Immature natural killer cell (primary cell): ENCODE measurements at places on chromosomes 11 and 22. TPM values are rescaled to one million over a fixed set of nuclear protein-coding genes. Genes with fewer than 3 reads are reported as not detected.
A peak's percentile ranks its signal among the peaks of the same experiment; 100 is the strongest.

DNA sequence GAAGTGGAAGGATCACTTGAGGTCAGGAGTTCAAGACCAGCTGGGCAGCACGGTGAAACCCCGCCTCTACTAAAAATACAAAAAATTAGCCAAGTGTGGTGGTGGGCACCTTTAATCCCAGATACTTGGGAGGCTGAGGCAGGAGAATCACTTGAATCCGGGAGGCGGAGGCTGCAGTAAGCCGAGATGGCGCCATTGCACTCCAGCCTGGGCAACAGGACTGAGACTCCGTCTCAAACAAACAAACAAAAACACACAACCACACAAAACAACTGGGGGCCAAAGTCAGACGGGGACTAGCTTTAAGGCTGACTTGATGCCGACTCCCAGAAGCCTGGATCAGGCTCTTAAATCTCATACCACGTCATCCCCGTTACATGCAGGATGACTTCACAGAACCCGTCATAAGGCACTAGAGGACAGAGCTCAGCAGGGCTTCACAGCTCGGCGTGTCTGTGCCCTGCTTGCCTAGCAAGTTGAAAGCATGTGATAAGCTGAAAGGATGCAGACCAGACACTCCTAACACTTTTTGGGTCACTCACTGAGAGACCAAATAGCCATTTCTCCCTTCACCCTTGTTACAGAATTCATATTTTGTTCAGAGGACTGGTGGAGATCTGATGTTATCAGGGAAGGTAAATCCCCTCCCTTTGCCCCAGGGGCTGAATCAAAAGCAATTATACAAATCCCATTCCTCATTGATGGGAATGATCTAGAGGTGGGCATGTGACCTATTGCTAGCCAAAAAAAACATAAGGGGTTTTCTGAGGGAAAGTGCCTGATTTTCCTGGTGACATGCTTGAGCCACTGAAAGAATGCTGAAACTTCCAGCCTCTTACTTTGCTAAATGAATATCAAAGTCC lies 65.4 kb downstream of the GAB2 start:
- no peak for DNase-seq

- peak; percentile 12 for DNase-seq
These were observed 47.0 kb downstream of the PACSIN2 start for GRCh38 chr22:42967933-42968332.

DNA sequence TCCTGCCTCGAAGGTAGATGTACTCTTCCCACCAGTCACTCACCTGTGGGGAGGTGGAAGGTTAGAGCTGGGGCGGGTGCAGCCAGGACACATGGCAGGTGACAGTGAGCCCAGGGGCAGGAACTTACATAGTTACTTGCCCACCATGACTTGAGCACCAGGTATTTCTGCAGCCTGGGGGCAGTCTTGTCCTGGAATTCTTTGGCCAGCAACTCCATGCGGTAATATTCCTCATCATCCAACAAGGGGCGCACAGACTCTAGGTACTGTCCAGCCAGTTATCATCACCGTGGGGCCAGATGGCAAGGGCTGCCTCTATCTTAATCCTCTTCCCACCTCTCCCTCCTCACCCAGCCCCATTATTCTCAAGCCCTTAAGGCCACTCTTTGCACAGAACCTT lies 2.2 kb downstream of the CPT1B start:
- DNase-seq: no peak

DNA sequence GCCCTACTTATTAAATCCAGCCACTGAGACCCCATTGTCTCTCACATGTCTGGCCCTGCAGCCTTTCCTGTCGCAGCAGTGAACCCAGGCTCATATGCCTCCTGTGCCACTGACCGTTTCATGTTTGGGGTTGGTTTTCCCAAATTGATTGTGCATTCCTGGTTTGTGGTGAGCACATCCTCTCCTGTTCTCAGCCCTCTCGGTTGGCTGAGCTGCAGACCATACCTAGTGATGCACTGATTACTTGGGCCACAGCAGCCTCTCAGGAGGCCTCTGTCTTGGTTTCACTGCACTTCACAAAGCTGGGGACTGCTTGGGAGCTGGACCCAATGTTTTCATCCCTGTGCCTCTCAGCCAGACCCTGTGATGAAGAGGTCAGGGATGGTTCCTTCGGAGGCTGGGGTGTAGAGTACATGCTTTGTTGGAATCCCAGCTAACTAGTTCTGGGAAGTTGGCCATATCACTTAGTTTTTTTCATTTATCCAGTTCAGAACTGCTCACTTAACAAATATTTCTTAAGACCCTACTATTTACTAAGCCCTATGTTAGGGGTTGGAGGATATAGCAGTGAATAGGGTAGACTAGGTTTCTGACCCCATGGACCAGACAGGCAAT lies 30.9 kb downstream of the PARVA start:
- DNase-seq: no peak

DNA sequence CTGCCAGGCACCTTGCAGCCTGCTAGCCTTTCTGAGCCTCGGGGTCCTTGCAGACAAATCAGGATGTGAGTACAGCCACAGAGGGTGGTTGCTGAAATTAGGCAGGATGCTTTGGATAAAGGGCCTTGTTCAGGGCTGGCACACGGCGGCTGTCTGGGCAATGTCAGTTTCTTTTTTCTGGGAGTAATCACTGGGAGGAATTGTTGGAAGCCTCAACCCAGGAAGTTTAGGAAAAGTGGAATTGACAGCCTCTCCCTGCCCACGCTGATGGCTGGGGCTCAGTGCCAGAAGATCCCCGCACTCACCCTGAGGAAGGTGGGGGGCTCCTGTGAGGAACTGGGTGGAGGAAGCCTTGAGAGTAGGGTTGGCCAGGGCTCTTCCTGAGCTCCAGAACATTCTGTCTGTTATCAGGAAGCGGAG lies 37.4 kb downstream of the CD82 start:
- DNase-seq: no peak

GRCh38 chr11:126816645-126817044 lies 183.9 kb downstream of the KIRREL3 start:
- no peak for DNase-seq

GRCh38 chr22:35605851-35606481 lies 11.2 kb downstream of the MB start:
- DNase-seq: no peak

- DNase-seq: no peak
These were observed 75.1 kb upstream of the TSPAN18 start for GRCh38 chr11:44651535-44652155.

GRCh38 chr11:131899950-131900580 lies 529.6 kb downstream of the NTM start:
- no peak for DNase-seq

DNA sequence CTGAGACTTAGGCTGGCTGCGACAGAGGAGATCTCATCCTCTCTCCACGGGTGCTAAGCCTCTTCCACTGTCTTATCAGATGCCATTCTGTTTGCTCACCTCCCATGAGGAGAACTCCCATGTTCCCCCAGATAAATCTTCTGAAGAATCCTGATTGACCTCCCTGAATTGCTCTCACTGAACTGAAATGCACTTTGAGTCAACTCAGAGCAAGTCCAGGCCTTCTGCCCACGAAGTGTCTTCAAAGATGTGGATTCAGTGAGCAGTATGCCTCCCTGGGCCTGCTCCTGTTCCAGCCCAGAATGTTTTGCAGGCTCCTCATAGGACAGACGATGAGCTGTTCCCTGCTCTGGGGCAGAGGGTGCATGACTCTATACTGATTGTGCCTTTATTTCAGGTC lies 17.4 kb downstream of the TUB start:
- DNase-seq: no peak

DNA sequence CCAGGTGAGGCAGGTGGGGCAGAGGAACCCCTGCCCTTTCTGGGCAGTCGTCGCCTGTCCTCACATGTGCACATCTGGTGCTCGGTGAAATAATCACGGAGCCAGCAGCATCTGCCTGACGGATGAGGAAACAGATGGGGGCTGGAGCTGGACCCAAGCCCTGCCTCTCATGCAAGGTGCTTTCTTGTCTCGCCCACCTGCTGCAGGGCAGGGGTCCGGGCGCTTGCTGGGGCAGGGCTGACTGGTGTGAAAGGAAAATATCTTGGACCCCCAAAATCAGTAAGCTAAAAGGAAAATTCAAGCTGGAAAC lies 3.3 kb downstream of the ALDH3B2 start:
- no peak for DNase-seq

DNA sequence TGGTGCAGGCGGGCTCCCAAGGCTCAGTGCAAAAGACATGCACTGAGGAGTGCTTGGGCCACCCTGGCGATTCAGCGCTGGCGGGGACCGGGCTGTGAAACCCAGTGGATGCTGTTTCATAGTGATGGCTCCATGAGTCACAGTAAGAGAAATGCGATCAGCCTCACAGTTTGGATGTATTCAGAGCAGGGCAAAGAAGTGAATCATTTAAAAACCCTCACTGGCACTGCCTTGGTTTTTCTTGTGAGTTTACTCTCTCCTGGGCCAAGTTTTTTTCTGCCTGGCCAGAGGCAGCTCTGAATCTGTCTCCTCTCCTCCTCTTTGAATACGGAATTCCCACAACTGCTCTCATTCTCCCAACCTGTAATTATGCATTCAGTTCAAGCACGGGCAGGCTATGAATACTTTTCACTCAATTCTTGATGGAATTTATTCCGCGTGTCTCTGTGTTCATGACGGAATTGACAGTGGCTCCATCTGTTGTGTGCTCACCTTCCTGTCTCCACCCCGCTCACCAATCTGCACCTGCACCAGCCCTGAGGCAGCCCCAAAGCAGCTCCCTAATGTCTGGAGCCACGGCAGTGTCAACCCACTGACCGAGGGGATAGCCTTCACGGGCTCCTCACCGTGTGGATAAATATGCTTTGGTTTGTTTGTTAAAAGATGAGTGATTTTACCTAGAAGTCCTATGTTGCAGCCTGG lies 14.9 kb downstream of the ADAMTS8 start:
- DNase-seq: no peak

DNA sequence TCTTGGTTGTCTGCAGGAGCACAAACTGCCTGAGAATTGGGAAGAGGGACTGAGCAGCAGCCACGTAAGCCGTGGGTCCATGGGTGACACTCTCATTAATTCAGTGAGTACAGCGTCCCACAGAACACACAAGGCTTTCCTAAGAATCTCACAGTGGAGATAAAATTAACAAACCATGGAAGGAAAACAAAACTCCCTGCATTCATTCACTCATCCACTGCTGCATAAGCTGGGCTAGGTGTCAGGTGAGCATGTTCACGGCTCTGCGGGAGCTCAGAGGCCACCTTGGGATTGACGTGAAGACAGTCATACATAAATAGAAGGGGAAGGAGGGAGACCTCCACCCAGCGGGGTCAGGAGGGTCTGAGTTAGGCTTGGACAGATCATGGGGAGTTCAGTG lies 1442.7 kb downstream of the TBC1D22A start:
- DNase-seq: no peak

- DNase-seq: no peak
These were observed 5.5 kb upstream of the ANKK1 start for GRCh38 chr11:113382121-113382520.

The FDX1 gene
- polyA plus RNA-seq: 15.2 TPM

The KCNJ1 gene
- polyA plus RNA-seq: not detected

The SULT4A1 gene
- polyA plus RNA-seq: not detected

The GRM5 gene
- not detected for polyA plus RNA-seq

The ZNF215 gene
- polyA plus RNA-seq: not detected
